ENCODE measurements at places on chromosomes 7 and 10. TPM values are rescaled to one million over a fixed set of nuclear protein-coding genes. Genes with fewer than 3 reads are reported as not detected.

UROS gene
- total RNA-seq = 68.1 TPM

DNA sequence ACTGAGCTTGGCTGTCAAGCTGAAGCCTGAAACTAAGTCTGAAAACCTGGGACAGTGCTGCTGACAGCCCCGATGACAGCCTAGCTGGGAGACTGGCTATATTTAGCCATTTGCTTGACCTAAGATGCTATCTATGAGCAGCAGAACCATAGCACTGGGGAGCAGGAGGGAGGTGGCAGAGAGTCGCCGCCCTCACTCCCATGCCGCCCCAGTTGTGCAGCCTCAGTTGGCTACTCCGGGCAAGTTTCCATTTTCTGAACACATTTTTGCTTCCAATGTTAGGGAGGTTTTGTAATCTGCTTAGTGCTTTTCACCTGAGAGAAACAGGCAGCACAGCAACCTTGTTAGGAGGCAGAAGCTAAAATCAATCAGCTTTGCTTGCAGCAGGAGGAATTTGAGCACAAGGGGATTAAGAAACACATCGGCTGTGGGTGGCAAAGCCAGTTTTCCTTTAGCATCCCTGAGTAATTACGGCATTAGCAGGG is 20.4 kb upstream of the C10orf71 start:
- H3K36me3 ChIP-seq = no peaks in the 10 kb centered on the region
- no peak overlapping the region for H3K4me3 ChIP-seq
- H3K27me3 ChIP-seq = no peaks in the 10 kb centered on the region
- peak overlapping the region; percentile 85 for H3K27ac ChIP-seq
- DNase-seq = no peak

DNA sequence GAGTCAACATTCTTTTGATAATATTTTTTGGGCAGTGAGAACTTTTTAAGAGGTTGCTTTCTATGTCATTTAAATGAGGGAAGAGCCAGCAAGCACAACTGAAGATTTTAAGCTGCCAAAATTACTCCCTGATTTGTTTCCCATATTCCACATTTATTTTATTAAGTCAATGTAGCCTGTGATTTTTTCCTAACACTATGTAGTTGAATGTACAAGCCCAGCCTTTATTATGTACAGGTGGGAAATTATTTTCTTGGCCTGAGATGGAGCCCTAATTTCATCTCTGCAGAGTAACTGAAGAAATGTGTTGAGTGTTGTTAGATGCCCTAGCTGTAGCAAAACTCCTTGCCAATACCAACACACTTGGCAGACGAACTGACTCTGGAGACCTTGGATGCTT is 83.1 kb upstream of the MINDY3 start:
- no peaks in the 10 kb centered on the region for H3K36me3 ChIP-seq
- no peaks in the 10 kb centered on the region for H3K27me3 ChIP-seq
- H3K4me3 ChIP-seq = no peak overlapping the region
- no peak overlapping the region for H3K27ac ChIP-seq
- no peaks in the 10 kb centered on the region for H3K4me1 ChIP-seq

GRCh38 chr10:55203319-55203718 is 402.3 kb upstream of the PCDH15 start:
- DNase-seq = no peak
- no peaks in the 10 kb centered on the region for H3K27me3 ChIP-seq
- no peak overlapping the region for H3K27ac ChIP-seq

GRCh38 chr10:86225103-86225782 is 141.4 kb downstream of the GRID1 start:
- no peaks in the 10 kb centered on the region for H3K4me1 ChIP-seq
- H3K36me3 ChIP-seq = no peaks in the 10 kb centered on the region
- no peak overlapping the region for H3K27ac ChIP-seq
- no peak overlapping the region for H3K4me3 ChIP-seq
- DNase-seq = no peak
- no peaks in the 10 kb centered on the region for H3K27me3 ChIP-seq

DNA sequence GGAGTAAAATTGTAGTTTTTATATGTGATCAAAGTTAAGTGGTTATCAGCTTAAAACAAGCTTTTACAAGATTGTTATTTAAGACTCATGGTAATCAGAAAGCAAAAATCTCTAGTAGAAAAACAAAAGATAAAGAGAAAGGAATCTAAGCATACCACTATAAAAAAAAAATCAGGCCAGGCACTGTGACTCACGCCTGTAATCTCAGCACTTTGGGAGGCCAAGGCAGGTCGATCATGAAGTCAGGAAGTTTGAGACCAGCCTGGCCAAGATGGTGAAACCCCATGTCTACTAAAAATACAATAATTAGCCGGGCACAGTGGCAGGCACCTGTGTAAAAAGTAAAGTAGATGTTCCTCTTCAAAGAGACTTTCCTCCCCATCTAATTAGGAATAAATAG is 265.9 kb upstream of the NRP1 start:
- no peaks in the 10 kb centered on the region for H3K4me1 ChIP-seq
- H3K36me3 ChIP-seq = no peaks in the 10 kb centered on the region
- DNase-seq = no peak

GRCh38 chr7:45714521-45714820 is 140.3 kb downstream of the ADCY1 start:
- DNase-seq = no peak
- no peaks in the 10 kb centered on the region for H3K36me3 ChIP-seq
- no peak overlapping the region for H3K27ac ChIP-seq
- no peak overlapping the region for H3K4me3 ChIP-seq
- no peaks in the 10 kb centered on the region for H3K27me3 ChIP-seq

PAPOLB gene
- not detected for total RNA-seq

GRCh38 chr7:142542942-142543341 is 206.3 kb upstream of the PRSS1 start:
- no peak overlapping the region for H3K4me3 ChIP-seq
- H3K36me3 ChIP-seq = no peaks in the 10 kb centered on the region
- DNase-seq = no peak
- H3K4me1 ChIP-seq = no peaks in the 10 kb centered on the region

AFAP1L2 gene
- total RNA-seq = 1.9 TPM

ADARB2 gene
- 0.13 TPM for total RNA-seq

GRCh38 chr7:90919816-90920215 is 323.7 kb downstream of the CDK14 start:
- DNase-seq = no peak
- H3K4me1 ChIP-seq = no peaks in the 10 kb centered on the region
- no peaks in the 10 kb centered on the region for H3K27me3 ChIP-seq
- H3K36me3 ChIP-seq = no peaks in the 10 kb centered on the region

- peaks cover 7% of the 10 kb centered on the region for H3K4me1 ChIP-seq
- H3K27me3 ChIP-seq = no peaks in the 10 kb centered on the region
- no peak for DNase-seq
- no peak overlapping the region for H3K27ac ChIP-seq
Observed at GRCh38 chr7:13743226-13743625, 246.2 kb downstream of the ETV1 start.

GRCh38 chr10:131649617-131650016 is 251.2 kb upstream of the PPP2R2D start:
- no peak overlapping the region for H3K27ac ChIP-seq
- DNase-seq = no peak
- H3K4me1 ChIP-seq = no peaks in the 10 kb centered on the region
- H3K27me3 ChIP-seq = peaks cover 19% of the 10 kb centered on the region
- H3K4me3 ChIP-seq = no peak overlapping the region

DNA sequence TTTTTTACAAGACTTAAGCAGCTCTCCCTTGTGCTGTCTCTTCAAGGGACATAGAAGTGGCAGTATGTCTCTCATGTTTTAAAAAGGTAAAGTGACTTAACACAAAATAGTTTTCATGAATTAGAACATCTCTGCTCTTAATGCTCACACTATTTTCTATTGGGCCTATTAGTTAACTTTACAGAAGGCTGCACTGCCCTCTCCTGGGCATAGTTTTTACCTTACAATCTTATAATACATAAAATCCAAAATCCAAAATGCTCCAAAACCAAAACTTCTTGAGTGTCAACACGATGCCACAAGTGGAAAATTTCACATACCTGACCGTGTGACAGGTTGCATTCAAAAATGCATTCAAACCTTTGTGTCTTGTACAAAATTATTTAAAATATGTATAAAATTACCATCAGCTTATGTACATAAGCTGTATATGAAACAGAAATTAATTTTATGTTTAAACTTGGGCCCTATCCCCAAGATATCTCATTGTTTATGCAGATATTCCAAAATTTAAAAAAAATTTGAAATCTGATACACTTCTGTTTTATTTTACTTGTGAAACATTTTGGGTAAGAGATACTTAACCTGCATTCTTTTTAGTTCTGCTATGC is 25.8 kb downstream of the TES start:
- no peaks in the 10 kb centered on the region for H3K27me3 ChIP-seq
- no peak overlapping the region for H3K27ac ChIP-seq
- DNase-seq = no peak
- H3K4me1 ChIP-seq = peaks cover 7% of the 10 kb centered on the region
- no peaks in the 10 kb centered on the region for H3K36me3 ChIP-seq

GRCh38 chr10:8306685-8307364 is 252.3 kb downstream of the GATA3 start:
- H3K27ac ChIP-seq = no peak overlapping the region
- no peak overlapping the region for H3K4me3 ChIP-seq
- no peak for DNase-seq

GRCh38 chr7:84812021-84812420 is 374.8 kb downstream of the SEMA3D start:
- H3K27me3 ChIP-seq = no peaks in the 10 kb centered on the region
- H3K4me1 ChIP-seq = no peaks in the 10 kb centered on the region
- no peak overlapping the region for H3K4me3 ChIP-seq
- DNase-seq = no peak
- H3K27ac ChIP-seq = no peak overlapping the region

DNA sequence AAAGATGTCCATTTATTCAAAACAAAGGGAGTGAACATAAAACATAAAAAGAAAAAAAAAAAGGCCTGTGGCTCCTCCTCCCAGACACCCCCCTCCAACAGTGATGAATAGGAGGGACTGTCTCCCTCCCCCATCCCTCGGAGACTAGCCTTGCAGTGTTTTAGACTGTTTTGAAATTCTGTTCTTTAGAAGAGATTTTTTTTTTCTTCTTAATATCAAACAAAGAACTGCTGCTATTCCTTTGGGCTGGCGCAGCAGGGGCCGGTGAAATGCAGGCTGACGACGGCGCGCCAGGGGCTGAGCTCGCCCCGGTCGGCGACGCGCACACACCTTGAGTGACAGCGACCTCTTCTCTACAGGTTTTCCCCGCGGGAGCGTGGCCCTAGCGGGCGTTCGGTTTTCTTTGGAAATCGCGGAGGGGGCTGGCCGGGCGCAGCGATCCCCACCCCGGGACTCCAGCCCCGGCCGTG is at the start of gene LANCL2:
TSS of gene LANCL2 (plus strand) at position 133 of the 470 bp plus-strand sequence. CDS start 689 bp downstream, outside the sequence.
- peak within 1 kb of the TSS; percentile 99 for H3K27ac ChIP-seq
- H3K36me3 ChIP-seq = no peaks in the 10 kb centered on the region
- peaks cover 23% of the 10 kb centered on the region for H3K4me1 ChIP-seq

GRCh38 chr10:129440722-129441316 is 26.2 kb upstream of the MGMT start:
- H3K27me3 ChIP-seq = no peaks in the 10 kb centered on the region
- H3K36me3 ChIP-seq = no peaks in the 10 kb centered on the region
- no peak overlapping the region for H3K27ac ChIP-seq
- DNase-seq = no peak

ZNF273 gene
- 9.3 TPM for total RNA-seq

GRCh38 chr7:42156291-42156865 is 80.6 kb downstream of the GLI3 start:
- H3K4me3 ChIP-seq = no peak overlapping the region
- no peaks in the 10 kb centered on the region for H3K36me3 ChIP-seq
- DNase-seq = no peak
- no peak overlapping the region for H3K27ac ChIP-seq

DNA sequence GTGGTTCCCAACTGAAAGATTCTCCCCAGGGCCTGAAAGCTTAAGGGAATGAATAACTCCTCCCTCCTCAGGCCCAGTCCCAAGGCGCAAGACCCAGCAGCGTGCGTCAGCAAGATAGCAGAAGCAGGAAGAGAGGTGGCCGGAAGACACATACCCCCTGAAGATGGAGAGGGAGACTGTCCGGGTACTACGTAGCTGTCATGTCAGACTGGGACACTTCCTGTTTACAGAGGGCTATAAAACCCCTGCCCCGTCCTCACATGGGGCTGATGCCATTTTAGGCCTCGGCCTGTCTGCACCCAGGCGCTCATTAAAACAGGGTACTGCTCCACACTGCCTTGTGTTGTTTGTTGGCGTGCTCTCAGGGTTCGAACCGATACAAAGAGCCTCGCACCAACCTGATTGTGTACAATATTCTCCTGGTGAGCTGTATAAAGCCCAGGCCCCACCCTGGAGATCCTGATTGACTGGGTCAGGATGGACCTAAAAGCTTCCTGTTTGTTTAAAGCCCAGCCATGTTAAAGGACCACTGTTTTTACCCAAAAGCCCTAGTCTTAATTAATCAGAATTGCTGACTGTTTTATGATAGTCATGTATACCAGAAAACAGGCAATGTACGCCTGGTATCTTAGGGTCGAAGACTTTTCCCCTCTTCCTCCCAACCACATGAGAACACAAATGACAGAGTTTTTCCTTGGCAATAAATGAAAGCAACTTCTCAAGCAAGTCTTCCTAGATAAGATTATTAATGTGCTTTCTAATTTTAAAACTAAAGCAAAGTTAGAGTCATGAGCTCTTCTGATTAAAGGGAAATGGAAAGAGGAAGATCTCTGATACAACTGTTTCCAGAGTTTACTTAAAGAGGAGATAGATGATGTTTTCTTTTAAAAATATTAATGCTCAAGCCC is 251.5 kb downstream of the DOCK4 start:
- no peaks in the 10 kb centered on the region for H3K36me3 ChIP-seq
- no peak overlapping the region for H3K27ac ChIP-seq
- no peak overlapping the region for H3K4me3 ChIP-seq
- no peaks in the 10 kb centered on the region for H3K27me3 ChIP-seq
- H3K4me1 ChIP-seq = peaks cover 13% of the 10 kb centered on the region

DNA sequence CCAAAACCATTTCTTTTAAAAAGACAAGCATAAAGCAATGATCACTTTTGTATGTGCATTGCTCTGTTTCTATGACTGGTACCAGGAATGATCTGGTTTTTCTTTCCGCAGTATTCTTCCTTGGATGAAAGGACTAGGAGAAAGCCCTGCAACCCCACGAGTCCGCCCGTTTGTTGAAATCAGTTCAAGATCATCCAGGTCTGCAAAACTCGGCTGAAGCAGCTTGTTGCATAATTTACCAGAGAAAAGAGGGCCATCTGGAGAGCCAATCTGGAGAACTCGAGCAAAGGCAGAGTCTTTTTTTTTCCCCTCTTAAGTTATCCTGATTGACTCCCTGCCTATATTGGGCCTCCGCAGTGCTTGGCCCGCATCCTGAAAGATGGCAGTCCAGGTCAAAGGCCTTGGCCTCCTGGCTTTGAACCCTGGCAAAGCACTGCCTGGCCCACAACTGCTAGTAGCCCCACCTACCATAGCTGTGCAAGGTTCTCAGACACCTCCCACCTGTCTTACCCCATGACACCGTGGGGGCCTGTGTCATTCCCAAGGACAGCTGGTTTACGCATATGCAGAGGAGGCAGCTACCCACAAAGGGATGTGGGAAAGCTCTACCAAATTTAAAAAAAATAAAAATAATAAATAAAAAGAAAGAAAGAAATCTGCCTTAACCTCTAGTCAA is 572.2 kb downstream of the INHBA start:
- no peak overlapping the region for H3K4me3 ChIP-seq
- no peaks in the 10 kb centered on the region for H3K27me3 ChIP-seq
- H3K36me3 ChIP-seq = no peaks in the 10 kb centered on the region

LIPJ gene
- 0.09 TPM for total RNA-seq
